HEK293T (cell line): ENCODE measurements at places on chromosomes 3 and 15.

- DNase-seq = no peak
These were observed 9.7 kb downstream of the RHCG start for GRCh38 chr15:89486726-89487050.

DNA sequence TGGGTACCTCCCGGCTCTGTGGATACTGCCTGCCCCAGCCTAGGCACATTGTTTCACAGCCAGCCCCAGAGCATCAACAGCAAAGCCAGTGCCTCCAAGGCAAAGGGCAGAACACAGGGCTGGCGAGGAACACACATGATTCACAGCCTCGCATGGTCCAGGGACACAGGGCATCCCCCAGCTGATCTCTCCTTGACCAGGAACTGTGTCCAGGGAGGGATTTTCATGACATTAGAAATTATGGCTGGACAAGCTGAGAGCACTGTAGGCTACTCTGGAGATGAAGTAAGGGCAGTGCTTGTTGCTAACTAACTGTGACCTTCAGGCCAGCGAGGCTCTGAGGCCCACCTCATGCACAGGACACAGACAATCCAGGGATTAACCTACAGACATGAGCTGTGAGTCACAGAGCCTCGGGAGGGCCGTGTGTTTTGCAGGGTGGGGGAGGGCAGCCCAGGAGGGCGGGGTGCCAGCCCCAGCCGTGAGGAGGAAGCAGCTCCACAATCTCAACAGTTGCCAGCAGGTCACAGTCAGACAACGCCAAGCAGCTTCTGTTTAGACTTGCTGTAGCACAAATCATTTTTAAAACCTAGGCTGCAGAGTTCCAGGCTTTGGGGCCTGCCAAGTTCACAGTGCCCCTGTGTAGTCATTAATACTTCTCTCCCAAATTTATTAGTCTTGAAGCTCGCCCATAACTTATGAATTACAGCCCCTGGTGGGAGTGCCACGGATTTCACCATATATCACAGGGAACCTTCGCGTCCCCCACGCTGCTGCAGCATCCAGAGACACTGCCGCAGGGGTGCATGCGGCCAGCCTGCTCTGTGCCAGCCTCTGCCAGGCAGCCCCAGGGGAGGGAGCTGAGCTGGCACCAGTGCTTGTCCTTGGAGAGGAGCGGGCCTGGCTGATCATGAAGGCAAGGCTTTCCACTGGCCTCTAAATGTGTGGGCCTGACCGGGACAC is 114.7 kb downstream of the ETFA start:
- no peak for DNase-seq

GRCh38 chr15:34070003-34070402 is 31.0 kb upstream of the AVEN start:
- DNase-seq = no peak

DNA sequence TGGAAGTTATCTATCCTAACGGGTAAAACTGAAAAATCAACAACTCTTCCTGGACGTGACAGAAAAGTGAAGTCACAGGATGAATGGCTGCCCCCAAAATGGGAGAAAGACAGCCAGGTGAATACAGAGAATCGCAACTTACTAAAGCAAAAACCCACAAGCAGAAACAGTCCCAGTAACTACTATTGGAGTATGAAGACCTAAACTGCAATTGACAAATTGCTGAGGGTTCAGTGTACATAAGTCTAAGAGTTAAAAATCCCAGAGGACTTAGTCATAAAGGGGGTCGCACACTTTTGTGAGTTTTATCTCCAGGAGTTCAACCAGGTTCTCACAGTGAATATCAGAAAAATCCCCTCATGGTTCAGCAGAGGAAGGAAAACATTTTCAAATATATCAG is 56.8 kb upstream of the IMPG2 start:
- DNase-seq = no peak

GRCh38 chr3:77459926-77460325 is 420.0 kb downstream of the ROBO2 start:
- no peak for DNase-seq

GRCh38 chr3:37181756-37182155 is 7.4 kb upstream of the LRRFIP2 start:
- no peak for DNase-seq

DNA sequence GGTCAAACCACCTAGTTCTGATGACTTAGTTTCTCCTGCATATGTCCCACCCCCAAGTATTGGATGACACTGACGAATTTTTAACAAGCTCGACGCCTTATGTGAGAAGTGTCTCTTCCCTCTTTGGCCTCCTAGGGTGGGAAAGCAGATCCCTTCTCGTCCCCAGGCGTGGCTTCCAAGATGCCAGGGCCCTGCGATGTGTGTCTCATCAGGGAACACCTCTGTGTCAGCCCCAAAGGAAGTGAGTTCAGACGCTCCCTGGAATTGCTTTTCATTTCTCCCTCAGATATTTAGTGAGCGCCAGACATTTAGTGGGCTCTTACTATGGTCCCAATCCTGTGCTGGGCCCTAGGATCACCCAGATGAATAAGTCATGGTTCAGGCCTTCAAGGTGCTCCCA is 212.7 kb upstream of the NR2E3 start:
- DNase-seq = no peak

DNA sequence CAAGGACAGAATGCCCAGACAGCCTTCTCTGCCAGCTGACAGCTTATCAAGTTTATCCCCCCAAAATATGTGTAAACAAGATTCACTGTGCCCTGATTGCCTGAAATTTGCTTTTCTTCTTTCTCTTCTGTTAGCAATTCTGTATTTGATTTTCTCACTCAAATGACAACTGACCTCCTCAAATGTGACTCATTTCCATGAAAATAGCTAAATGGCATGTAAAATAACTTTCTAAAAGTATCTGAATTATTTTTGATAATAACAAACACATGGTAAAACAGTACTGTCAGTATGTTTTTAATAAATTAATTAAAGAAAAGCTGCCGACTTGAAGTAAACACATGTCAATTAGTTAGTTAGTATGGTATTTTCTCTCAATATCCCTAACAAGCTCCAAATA is 202.3 kb upstream of the STAC start:
- no peak for DNase-seq

DNA sequence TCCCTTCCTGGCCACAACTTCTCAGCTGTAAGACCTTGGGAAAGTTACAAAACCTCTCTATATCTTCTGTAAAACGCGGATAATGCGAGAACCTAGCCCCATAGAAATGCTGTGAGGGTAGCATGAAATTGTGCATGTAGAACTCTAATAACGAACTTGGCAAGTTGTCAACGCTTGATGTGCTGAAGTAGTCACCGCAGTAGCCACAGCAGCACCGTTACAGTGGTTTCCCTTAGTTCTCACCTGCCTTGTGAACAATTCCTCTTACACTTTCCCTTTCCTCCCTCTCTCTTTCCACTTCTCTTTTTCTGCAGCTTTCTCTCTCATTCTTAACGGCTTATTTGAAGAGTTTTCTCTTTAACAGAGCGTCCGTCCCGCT is 447 bp upstream of the SHQ1 start:
- DNase-seq = no peak

- DNase-seq = no peak
These were observed 135.1 kb downstream of the LRRC28 start for GRCh38 chr15:99386391-99386790.

GRCh38 chr15:70531576-70531975 is 231.8 kb downstream of the UACA start:
- DNase-seq = no peak

DNA sequence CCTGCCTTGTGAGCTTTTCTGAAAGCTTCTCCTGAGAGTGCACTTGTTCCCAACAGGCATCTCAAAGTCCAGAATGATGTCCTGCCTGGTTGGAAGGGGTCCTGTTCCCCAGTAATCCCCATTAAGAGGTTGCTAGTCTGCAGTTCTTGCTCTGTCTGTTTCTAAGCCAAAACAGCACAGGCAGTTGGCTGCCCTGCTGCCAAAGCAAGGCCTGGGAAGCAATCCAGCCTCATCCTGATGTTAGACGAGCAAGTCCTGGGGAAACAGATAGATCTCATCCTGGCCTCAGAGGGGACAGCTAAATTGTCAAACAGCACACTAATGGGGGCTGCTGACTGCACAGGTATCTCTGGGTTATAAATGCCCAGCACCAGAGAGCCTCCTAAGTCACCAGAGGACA is 198.0 kb downstream of the EPHB1 start:
- DNase-seq = no peak

DNA sequence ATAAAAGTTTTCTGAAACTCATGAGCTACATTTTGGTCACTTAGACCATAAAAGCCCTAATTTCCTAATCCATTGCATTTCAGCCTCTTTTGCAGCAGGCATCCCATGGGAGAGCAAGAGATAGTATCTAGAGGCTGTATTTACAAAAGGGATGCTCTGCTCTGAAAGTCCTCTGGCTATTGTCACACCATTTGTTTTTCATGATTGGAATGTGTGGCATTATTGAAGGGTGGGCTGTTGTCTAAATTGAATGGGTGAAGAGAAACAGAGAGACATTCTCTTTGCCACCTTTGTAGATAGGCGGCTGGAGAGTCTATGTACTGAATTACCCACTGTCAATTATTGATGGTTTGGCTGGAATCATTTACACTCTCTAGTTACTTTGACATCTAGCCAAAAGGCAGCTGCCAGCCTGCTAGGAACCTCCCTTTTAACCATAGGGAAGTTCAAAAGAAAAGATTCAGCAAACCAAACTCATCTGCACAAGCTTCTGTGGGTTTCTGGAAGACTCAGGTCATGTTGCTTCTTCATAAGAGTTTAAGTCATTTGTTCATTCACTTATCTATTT is 89.8 kb upstream of the RARB start:
- DNase-seq = no peak

DNA sequence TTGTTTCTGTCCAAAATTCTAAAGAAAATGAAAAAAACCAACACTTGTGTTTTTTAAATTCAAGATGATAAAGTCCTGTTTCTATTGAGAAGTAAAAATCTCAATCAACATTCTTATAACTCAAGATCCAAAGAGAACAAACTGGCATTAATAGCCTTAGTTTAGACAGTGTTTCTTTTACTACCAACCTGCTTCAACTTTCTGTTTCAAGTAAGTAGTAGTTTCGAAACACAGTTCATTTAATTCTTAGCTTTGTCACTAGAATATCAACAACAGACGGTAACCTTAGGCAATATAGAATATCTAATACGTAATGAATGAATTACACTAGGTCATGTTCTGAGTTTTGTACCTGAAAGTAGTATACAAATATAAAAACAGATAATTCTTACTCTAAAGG is 23.7 kb downstream of the CIP2A start:
- no peak for DNase-seq

- no peak for DNase-seq
These were observed 246.4 kb downstream of the SLC9A9 start for GRCh38 chr3:143601723-143602484.

DNA sequence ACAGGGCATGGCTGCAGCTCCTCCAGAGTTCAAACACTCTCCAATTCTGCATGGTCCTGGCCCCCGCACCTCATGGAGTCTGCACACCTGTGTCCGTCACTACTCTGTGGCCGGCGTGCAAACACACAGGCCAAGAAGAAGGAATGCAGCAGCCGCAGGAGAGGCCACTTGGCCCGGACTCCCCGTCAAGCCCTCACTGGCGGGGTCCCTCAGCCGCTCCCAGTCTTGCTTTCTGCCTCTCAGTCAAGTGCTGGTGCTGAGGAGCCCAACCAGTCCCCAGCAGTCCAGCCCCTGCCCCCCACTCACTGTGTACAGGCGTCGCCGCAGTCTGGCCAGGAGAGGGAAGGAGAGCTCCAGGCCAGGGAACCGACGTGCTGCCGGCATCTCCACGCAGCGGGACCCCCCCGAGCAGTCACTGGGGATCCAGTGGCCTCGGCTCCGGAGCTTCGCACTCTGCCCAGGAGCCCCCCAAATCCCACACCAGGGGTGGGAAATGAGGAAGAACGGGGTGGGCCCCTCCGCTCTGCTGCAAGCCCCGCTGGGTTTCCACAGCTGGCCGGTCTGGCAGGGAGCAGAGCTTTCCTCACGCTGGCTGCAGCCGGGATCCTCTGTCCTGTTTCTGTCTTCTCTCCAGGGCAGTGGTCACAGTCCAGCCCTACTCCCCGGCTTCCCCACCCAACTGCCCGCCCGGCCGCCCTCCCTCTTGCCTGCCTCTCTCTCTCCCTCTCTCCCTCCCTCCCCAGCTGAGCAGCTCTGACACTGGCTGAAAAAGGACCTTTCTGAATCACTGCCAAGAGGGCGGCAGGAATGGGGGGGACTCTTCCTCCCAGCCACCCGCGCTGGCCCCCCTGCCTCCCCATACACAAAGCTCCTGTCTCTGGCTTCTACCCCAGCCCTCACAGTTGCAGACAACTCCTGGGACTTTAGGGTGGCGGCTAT is 16.0 kb downstream of the TNK2 start:
- DNase-seq = no peak

DNA sequence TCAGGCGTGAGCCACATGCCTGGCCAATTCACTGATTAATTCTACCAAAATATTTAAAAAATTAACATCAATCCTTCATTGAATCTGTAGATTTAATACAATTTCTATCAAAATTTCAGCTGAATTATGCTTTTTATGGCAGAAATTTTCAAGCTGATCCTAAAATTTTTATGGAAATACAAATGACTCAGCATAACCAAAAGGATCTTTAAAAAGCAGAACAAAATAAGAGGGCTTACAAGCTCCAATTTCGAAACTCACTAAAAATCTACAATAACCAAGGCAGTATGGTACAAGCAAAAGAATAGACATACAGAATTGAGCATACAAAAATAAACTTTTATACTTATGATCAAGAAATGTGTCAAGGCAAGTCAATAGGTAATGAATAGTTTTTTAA is 180.4 kb upstream of the CTNNB1 start:
- DNase-seq = no peak

DNA sequence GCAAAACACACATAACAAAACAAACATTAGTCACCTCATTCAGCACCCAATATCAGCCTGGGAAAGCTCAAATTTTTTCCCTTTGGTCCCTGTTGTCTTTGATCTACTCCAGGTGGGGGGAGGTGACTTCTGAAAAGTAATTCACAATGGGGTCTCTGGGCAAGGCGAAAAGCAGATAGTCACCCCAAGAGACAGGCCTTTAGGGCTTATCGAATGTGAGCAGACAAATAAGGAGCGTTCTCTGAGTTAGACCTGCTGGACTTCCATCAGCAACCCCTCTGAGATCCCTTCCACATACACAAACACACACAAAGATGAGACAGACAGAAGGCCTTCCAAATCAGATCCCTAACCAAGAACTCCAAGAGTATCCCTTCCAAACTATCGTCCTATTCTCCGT is 171.0 kb upstream of the SMAD3 start:
- DNase-seq = no peak

- no peak for DNase-seq
These were observed 292.8 kb upstream of the TMC3 start for GRCh38 chr15:81666839-81667238.

DNA sequence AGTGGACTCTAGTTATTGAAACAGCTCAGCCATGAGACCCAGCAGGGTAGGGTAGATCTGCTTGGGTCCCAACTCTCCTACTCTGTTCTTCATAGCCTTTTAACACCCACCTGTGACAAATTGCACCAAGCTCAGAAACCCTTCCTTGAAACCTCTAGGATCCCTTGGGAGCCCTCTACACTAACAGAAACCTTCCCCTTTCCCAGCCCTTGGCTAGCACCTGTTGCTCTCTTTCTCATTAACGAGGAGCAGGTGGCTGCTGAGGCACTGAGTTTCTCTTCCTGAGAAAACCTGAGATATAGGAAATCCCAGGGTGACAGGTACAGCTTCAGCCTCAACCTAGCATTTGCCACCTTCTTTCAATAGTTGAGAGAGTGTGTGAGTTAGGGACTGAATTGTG is 88.3 kb upstream of the CLSTN2 start:
- DNase-seq = no peak
